NCI-H1694 (cell line): ENCODE measurements at places on chromosomes 1 and 21.

GRCh38 chr1:25168193-25169071 lies 63.9 kb downstream of the SYF2 start:
- no peak for DNase-seq

DNA sequence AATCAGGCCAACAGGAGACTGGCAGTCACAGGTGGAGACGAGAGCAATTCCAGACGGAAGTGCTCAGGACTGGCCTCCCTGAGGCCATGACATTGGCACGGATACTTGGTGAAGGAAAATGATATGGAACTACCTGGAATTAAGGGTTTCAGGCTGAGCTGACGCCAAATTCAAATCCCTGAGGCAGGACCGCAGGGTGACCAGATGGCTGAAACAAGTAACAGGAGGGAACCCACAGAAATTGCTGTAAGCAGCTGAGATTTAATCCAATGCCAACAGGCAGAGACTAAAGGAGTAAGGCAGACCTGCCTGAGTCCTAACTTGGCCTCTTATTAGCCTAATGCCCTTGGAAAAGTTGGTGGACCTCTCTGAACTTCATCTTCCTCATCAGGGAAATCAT lies 76.2 kb downstream of the ERG start:
- DNase-seq: no peak

- DNase-seq: no peak
Measured at GRCh38 chr21:26013970-26014369, 156.6 kb downstream of the APP start.

GRCh38 chr1:34984435-34984792 lies 733 bp downstream of the TMEM35B start:
- no peak for DNase-seq

- DNase-seq: no peak
Measured at GRCh38 chr21:46057710-46058241, 40.1 kb upstream of the COL6A2 start.

- peak; percentile 72 for DNase-seq
Measured at GRCh38 chr1:12196641-12197482, 30.1 kb downstream of the TNFRSF1B start.

- no peak for DNase-seq
Measured at GRCh38 chr1:53732912-53733317, 6.0 kb downstream of the GLIS1 start.

- DNase-seq: no peak
Measured at GRCh38 chr1:43348809-43349593, 9.8 kb upstream of the CDC20 start.

DNA sequence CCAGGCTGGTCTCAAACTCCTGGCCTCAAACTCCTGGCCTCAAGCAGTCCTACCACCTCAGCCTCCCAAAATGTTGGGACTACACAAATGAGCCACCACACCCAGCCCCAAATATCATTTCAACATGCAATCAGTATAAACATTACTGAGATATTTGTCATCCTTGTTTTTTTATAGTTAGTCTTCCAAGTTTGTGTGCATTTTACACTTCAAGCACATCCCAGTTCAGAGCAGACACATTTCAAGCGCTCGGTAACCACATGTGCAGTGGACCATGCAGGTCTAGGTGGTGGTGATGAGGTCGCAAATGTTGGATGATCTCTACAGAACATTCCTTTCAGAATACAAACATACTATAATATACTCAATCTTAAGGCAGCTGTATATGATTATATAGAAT lies 23.8 kb upstream of the APP start:
- no peak for DNase-seq

- no peak for DNase-seq
Measured at GRCh38 chr1:206748348-206749030, 22.1 kb upstream of the IL19 start.

GRCh38 chr1:231201979-231202633 lies 38.9 kb upstream of the GNPAT start:
- DNase-seq: no peak

DNA sequence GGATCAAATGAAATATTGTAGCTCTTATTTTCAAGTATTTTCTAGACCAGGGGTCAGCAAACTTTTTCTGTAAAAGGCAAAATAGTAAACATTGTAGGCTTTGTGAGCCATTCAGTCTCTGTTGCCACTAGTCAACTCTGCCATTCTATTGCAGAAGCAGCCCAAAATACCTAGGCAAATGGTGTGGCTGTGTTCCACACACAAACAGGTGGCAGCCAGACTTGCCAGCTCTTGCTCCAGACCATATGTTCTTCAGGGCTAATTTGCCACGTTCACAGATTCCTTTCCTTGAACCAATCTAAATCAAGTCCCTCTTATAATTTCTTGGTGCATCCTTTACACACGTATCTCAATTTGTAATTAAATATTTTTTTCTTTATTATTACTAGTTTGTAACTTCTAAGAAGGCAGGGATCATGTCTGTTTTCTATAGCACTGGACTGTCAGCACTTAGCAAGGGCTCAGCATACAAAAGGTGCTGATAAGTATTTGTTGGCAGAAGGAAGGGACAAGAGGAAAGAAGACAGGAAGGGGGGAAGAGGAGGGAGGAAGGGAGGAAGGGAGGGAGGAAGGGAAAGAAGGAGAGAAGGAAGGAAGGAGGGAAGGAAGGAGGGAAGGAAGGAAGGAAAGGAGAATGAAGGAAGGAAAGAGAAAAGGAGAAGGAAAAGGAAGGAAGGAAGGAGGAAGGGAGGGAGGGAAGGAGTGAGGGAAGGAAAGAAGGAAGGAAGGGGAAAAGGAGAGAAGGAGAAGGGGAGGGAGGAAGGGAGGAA lies 106.5 kb upstream of the EDEM3 start:
- peak; percentile 89 for DNase-seq

DNA sequence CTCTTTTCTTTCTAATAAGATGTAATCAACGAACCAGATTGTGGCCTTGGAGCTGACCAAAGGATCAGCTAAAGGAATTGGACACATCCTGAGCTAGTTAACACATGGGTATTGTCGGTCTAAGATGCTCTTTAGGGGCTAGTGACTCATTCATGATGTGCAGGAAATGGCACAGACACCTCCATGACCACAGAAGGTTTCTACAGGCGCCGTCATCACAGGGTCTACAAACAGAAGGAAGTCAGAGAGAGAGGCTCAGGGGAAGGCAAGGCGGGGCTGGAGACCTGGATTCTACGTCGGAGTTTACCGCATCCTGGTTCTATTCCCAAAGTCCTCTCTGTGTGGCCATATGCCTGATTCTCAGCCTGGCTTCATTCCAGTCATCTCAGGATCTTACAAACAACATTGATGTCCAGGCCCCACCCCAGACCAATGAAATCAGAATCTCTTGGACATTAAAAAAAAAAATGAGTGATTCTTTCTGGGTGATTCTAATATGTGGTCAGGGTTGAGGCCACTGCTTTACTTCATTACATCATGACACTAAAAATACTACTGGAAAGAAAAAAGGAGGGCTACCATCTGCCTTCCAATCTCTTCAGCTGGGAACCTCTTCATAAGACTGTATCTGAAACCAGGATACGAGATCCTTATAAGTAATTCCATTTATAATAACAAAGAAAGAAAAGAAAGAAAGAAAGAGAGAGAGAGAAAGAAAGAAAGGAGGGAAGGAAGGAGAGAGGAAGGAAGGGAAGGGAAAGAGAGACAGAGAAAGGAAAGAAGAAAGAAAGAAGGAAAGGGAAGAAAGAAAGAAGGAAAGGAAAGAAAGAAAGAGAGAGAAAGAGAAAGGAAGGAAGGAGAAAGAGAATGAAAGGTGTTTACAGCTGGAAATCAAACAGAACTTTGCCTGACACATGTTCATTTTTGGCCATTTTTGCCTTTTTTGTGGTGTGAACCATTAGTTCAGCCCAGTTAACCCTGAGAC lies 11.6 kb upstream of the KCNJ15 start:
- DNase-seq: no peak

- no peak for DNase-seq
Measured at GRCh38 chr1:170970256-170970655, 34.9 kb downstream of the MROH9 start.

- DNase-seq: no peak
Measured at GRCh38 chr1:8047686-8048445, 21.8 kb upstream of the ERRFI1 start.

- no peak for DNase-seq
Measured at GRCh38 chr1:184181044-184181443, 129.5 kb downstream of the TSEN15 start.

DNA sequence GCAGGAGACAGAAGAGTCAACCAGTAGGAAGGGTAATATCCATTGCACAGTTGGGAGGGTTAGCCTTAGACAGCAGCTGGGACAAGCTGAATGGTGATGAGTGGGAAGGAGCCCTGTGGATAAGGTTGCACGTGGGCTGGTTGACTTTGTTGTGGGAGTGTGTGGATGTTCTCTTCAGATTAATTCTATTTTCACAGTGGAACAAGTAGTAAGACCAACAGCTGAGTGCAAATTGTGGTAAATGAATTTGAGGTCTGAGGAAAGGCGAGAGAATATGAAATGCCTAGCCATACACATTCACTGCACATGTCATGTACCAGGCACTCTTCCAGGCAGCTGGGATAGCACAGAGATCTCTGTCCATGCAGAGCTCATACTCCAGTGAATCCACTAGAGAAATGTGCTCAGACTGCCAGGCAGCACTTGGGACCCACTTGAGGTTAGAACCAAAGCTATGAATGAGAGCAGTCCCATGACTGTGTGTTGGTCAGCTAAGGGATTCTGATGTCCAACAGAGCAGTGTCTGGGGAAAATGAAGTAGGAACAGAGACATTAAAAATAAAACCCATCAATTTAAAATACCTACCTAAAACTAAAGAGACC lies 25.2 kb upstream of the VTCN1 start:
- DNase-seq: no peak

- no peak for DNase-seq
Measured at GRCh38 chr1:32684167-32684811, 18.3 kb downstream of the SYNC start.

- no peak for DNase-seq
Measured at GRCh38 chr1:20903437-20903836, 116.3 kb upstream of the HP1BP3 start.

DNA sequence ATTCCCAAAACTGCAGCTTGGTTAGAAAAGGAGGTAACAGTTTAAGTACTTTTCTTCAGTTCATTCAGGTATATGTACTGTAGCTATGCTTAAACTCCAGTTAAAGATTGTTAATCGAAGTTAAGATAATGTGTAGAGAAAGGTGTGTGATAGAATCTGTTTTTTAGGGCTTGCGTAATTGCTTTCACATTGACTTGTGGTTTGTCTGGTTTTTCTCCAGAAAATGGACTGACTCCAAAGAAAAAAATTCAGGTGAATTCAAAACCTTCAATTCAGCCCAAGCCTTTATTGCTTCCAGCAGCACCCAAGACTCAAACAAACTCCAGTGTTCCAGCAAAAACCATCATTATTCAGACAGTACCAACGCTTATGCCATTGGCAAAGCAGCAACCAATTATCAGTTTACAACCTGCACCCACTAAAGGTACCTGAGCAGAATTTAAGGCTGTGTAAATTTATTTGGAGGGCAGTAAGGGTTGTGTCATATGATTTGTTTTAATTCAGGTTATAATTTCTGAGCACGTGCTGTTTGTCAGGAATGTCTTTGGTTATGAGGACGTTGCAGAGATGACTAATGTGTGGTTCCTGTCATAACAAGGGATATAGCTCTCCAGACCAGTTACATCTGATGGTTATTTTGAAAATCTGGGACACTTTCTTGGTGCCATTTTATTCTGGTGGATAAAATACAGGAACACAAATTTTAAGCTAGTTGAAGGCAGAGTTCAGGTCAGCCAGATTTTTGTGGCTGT lies 26.0 kb downstream of the ATF6 start:
- no peak for DNase-seq

DNA sequence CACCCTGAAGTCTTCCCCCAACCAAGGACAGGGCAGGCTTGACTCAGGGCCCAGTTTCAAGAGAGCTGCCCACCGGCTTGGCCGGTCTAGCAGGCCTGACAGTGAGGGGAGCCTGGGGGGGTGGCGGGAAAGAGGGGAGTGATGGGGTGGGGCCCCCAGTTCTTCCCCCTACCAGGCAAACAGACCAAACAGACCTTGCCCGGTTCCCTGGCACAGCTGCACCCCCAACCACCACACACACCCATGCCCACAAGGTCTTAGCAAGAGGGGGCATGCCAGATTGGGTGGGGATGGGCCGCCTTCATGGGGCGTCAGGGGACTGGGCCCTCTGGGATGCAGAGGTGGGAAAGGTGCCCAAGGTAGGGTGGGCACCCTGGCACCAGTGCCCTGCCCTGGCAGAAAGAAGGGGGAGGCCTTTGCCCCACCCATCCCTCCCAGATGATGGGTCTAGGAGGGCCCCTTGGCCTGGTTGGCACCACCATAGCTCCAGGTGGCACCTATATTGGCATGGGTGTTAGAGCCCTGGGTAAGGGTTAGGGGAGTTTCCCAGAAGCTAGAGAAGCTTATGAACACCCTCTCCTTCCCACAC lies 8.9 kb downstream of the ZBTB7B start:
- DNase-seq: no peak

- DNase-seq: no peak
Measured at GRCh38 chr1:77407738-77408375, 126.0 kb downstream of the AK5 start.

DNA sequence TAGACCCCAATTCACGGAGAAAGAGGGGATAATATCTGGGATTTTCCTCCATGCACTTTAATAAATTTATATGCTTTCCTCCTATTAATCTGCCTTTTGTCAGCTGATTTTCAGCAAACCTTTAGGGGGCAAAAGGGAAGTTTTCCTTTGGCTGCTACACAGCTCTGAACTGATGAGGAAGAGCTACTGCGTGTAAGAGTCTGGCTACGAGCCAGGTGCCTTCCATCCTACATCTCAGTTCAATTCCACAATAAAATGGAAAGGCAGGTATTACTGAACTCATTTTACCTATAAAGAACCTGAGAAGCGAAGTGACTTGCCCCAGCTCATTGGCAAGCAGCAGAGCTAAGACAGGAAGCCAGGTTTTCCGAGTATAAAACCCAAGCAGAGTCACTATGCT lies 28.3 kb upstream of the ZNF326 start:
- DNase-seq: no peak

DNA sequence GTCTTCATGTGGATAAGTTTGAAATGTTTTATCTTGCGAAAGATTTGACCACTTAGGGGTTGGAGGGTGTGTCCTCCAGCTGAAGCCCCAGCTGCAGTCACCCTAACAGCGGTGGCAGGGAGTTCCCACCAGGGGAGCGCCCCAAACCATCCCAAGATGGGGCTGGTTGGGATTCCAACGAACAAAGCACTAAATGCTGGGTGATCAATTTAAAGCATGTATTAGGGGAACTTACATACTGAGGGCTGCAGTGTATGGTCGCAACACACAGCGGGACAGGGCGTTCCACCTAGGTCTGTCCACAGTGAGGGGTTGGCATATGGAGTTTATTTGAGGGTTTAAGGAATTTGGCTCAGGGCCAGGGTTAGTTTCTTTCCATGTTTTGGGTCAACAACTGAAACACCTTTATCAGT lies 26.3 kb downstream of the SLC37A1 start:
- no peak for DNase-seq
